ENCODE measurements at places on chromosomes 5 and 9.

DNA sequence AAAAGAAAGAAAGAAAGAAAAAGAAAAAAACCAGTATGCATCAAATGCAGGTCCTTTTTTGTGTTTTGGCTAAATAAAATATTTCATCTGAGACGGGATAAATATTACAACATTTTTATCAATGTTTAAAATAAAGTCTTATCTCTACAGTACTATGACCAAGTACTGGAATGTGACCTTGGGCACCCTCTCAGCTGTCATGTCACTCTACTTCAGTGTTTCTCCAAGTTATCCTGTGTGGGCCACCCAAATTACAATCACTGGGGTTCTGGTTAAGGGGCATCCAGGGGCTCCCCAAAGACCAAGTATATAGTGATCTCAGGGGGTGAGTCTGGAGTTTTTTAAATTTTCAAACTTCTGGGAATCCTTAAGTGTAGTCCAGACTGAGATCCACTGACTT lies 3.5 kb upstream of the PDZD2 start:
- DNase-seq, result no peak

DNA sequence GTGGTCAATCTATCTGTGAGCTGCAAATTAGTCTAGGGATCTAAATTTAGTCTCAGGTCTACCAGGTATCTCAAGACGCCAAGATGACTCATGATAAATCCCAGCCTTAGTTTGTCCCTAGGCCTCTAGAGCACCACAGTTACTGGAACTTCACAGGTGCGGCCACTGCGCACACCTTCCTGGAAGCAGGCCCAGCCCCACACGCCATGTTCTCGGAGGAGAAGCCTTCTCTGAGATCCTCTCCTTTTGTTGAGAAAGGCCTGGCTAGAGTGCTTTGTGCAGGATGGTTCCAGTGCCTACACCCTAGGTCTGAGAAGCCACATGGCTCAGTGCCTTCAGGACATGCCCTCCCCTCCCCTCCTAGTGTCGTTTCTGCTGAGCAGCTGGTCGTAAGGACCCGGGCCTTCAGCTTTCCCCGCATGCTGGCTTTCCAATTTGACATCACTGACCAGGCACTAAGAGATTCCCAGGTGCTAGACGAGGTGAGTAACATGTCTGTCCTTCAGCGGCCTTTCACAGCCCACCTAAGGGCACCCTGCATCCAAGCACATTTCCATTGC lies 51.9 kb downstream of the IPPK start:
- DNase-seq, result no peak

GRCh38 chr9:129323376-129323998 lies 145.4 kb upstream of the IER5L start:
- DNase-seq, result no peak

- peak; percentile 19 for DNase-seq
Measured at GRCh38 chr9:101705135-101705661, 33.2 kb downstream of the GRIN3A start.

DNA sequence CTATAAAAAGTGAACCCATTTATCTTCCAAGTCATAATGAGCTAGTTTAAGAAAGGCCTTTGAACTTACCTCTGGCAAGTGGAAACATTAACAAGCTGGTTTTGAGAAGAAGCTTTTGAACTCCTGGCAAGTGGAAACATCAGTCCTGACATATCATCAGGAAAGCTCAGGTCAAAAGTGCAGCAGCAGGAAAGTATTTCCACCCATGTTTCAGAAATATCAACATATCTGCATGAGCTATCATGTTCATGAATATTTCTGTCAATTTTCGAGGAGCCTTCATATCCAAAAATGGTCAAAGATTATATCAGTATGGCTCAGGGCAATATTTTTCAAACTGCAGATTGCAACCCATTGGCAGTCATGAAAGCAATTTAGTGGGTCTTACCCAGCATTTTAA lies 133.9 kb downstream of the PLK2 start:
- DNase-seq, result no peak

DNA sequence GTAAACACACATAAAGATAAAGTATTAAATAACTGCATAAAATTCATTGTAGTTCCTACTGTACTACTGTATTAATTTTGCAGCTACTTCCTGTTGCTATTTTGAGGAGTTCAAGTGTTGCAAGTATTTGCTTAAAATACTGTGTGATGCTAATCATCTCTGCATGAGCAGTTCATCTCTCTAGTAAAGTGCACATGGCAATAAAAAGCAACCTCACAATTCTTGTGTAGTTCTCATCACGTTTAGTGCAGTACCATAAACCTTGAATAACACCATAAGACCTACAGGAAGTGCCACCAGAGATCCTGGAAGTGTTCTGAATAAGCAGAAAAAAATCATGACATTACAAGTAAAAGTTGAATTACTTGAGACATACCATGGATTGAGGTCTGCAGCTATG lies 34.6 kb downstream of the CPLANE1 start:
- no peak for DNase-seq

DNA sequence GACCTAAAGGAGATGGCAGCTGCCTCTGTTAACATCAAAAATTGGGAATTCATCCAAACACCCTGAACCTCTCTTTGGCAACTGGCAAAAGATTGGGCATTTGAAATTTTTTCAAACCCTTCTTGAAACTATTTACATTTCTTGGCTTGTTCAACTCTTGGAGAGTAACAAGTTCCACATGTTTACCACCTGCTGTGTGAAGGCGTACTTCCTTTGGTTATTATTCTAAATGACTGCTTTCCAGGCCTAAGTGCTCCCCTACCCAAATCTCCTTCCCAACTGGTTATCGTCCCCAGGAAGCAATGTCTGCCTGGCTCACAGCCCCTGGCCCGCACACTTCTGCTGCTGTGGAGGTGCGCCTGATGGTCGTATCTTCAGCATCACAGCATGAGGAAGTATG lies 422.7 kb downstream of the DMAC1 start:
- DNase-seq, result no peak

- no peak for DNase-seq
Measured at GRCh38 chr9:110183208-110184145, 24.5 kb downstream of the C9orf152 start.

GRCh38 chr5:55096861-55097260 lies 5.6 kb upstream of the GZMA start:
- DNase-seq, result no peak

DNA sequence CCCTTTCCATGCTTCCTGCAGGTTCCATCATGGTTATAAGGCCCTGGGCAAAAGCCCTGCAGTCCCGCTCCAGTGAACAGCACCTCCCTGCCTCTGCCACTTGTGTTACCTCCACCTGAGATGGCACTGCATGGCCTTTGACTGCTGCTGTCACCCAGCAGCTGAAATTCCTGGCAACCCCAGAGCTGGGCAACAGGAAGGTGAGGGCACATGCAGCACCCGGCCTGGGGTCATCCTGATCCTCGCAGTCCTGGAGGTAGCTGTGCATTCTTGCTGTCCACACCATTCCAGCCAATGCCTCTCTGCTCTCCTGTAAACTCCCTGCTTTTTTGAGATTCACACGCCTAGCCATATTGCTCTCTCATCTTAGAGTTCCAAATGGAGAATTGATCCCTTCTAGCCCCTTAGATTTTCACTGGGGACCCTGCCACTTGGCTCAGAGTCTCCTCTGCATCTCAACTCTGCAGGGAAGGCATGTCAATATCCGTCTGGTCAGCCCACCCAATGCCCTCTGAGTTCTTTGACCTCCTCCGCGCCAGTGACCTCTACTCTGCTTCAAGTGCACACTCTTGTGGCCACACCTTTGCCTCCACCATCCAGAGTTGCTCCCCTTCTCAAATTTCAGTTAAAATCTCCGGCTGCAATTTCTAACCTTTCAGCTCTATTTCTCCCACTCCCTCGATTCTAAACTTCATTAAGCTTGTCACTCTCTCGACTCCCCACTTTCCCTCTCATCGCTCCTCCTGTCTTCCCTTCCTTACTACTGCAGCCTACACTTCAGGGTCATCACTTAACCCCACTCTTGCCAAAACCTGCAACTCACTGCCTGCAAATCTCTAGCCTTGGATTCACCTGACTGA lies 93.4 kb downstream of the ANKH start:
- no peak for DNase-seq

- no peak for DNase-seq
Measured at GRCh38 chr9:27043176-27043575, 37.7 kb upstream of the LRRC19 start.

DNA sequence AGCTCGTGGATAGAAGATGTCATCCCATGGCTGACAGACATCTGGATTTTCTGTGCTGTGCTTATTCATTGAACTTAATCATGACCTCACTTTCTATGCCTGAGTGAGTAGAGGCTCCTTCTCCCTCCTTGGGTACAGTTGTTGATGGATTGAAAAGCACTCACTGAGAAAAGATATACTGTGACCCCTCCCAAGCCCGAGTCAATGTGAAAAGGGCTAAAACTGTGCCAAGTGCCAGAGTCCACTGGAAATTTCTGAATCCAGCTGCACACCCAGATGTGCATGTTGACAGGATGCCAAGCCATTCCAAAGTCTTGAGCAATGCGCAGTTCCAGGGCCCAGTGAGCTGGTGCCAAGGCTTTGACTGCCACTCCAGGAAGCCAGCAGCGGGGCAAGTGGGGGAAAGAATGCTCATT lies 473.0 kb downstream of the NTRK2 start:
- peak; percentile 31 for DNase-seq

DNA sequence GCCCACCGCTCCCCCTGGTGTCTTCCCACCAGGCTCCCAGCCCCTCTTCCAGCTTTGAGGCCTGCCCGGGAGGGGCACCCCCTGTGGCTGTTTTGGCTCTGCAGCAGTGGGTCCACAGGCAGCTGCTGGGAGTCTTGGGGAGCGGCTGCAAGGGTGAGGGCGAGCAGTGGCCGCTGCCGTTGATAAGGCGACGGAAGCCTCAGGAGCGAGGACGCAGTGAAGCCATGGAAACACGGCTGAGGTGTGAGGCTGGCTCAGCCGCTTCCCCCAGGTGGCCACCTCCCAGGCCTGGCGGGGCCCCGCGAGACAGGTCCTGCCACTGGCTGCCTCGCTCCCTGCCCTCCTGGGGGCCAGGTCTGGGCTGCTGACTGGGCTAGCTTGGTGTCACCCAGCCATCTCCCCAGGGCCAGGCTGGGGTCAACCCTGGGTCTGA lies 41.5 kb downstream of the CXXC5 start:
- no peak for DNase-seq

DNA sequence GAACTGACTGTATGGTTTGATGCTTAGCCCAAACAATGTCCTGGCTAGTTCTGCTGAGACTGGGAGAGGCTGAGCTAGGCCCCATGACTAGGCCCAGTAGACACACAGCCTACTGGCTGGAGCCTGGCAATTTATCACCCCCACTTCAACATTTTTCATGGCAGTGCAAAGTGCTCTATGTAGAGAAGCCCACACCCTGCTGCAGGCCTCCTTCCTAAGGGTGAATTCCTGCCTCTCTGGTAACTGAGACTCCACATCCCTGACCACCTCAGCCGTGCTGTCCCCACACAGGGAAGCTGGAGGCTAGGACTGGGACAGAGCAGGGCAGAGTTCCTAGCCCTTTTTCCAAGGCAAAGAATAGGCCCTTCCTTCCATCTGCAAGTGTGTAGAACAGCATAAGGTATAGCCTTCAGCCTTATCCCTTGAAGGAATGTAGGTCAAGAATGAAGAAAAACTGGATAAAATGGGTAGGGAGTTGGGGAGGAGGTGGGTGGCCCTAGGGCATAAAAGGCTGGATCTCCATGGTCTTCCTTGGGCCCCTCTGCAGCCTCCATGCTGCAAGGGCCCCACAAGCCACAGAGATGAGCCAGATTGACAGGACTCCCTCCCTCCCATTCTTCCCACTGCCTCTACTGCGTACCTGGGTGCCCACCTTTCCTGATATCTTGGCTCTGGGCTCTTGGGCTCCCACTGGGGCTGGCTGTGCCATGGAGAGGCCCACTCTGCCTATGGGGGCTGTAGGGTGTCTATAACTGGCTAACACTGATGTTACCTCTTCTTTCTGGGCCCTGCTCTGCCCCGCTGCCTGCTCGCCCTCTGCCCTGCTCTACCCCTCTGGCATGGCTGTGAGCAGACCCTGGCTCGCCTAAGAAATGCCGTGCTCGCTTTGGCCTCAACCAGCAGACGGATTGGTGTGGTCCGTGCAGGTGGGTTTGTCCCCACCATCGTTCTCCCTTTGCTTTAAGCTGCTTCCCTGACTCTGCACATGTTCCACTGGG lies 29.8 kb downstream of the TCF7 start:
- DNase-seq, result no peak

Measured in left ventricle myocardium inferior (tissue), 1 donor.